ENCODE measurements at places on chromosomes 2 and 18.

DNA sequence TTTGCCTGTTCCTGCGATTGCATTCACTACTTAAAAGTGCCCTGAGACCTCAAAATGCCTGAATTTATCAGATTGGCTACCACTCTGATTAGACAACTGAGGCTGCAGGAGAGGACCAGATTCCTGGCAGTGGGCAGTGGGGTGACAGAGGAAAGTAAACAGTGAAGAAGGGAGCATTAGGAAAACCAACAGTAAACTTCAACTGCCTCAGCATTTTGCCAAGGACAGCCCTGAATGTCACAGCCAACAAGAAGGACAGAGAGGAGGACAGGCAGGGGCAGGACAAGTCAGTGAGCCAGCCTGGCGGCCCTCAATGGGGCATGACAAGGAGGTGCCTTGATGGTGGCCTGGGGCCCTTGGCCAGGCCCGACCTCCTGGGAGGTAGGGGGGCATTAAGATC lies 24.3 kb downstream of the ACMSD start:
- no peak for DNase-seq

- no peak for DNase-seq
Measured at GRCh38 chr2:53752385-53752784, 15.2 kb upstream of the CHAC2 start.

GRCh38 chr2:187102381-187102780 lies 253.4 kb upstream of the ZSWIM2 start:
- no peak for DNase-seq

DNA sequence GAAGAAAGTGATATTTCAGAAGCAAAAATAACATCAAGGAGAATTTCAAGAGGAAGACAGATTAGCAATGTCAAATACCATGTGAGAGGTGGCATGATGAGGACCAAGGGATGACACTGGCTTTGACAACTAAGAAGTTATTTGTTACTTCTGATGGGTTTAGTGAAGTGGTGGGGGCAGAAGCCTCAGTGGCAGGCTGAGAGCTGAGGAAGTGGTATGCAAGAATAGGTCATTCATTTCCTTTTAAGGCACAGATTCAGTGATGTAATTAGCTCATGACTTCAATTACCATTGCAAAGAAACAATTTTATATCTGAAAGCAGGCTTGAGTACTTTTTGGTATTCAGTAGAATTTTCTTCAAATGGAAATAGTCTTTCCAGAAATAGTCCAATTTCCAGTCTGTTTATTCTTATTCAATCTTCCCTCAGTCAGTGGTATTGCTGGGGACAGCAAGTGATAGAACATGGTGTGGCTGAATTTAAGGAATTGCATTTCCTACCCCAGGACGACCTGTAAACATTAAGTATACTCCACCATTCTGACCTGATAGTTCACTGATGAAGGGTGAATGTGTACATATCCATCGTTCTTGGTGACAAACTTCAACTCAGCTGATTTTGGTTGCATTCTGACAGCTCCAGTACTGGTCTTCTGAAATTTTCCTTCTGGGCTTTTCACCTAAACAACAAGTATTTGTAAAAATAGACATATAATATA lies 28.2 kb downstream of the GEMIN6 start:
- DNase-seq = peak; percentile 29

DNA sequence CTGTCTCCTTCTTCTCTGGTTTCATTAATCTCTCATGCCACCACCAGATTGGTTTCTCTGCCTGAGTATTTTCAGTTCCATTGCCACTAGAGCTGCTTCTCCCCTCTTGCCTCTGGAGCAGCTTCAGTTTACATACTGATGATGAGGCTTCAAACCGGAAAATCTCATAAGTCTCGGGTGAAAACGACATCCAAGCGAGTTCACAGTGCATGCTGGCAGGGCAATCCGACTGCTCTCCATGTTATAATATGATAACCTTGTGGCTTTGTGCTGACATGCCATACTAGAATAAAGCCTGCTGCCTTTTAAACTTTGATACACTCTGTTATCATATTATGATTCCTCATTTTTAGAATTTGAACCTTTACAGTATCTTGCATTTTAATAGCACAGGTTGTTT lies 153.5 kb downstream of the PRPF40A start:
- DNase-seq = no peak

- DNase-seq = peak; percentile 63
Measured at GRCh38 chr2:121558329-121558728, 27.6 kb downstream of the RNU4ATAC start.

DNA sequence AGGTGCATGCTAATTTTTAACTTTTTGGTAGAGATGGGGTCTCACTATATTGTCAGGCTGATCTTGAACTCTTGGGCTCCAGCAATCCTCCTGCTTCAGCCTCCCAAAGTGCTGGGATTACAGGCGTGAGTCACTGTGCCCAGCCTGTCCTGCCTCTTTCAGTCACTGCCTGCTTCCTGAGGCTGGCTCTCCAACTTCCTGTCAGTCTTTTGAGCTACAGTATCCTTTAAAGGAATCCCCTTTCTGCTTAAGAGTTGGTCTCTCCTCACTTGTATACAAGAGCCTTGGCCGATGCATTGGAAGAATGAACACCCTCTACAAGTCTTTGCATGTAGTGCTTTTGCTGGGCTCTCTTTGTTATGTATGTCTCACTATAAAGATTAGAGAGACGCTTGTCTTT lies 88.4 kb upstream of the SMAD2 start:
- no peak for DNase-seq

GRCh38 chr2:11520092-11520693 lies 13.7 kb upstream of the GREB1 start:
- DNase-seq = no peak

DNA sequence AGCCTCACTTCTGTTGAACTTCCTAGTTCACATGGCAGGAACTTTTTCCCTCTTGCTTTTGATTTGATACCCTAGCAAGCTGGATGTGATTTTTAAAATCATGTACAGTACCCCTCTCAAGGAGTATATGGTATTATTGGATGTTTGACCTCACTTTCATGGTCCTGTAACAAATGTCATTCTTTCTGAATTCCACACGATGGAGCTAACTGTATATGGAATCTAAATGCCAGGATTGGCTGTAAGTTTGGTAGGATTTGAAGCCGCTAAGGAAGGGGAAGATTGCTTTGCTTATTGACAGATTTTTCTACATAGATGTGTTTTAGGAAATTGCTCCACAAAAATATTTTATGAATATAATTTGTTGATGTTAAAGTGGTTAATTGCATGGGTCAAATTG lies 18.3 kb downstream of the MAIP1 start:
- DNase-seq = peak; percentile 21

DNA sequence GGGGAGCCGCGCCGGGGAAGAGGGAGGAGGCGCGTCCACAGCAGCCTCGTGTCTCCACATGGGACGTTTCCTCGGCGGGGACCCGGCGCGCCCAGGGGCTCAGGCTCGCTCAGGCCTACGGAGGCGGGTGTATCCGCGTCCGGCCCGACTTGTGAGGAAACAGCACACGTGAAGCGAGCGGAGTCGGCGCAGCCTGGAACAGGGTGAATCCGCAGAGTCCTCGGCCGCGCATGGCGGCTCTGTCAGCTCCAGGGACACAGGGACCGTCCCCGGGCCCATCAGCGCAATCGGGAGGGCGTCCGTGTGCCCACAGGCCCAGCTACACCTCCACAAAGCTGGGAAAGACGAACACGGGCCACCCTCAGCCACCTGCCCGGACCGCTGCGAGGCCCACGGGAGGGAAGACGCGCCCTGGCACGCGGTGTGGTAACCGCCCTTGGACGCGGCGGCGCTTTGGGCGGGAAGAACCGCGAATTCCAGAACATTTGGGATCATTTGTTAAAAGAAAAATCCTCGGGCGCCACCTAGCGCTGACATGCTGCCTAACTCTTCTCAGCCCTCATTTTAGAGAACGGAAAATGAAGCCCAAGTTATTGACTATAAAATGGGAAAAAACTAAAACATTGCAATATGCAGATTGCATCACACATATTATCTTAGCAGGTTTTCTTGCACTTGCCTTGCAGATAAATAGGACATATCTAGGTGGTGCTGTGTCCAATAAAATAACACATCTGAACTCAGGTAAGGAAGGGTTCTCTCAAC lies 40.4 kb downstream of the TMEM18 start:
- DNase-seq = peak; percentile 44

Data from NAMALWA (cell line).